ENCODE measurements at places on chromosomes 2 and 18. TPM values are rescaled to one million over a fixed set of nuclear protein-coding genes. Genes with fewer than 3 reads are reported as not detected.

Gene TTC27
- total RNA-seq = 13.1 TPM

Gene ZNF516
- total RNA-seq = 12.0 TPM

Gene FER1L5
- total RNA-seq = not detected

Gene CHAC2
- total RNA-seq = 3.9 TPM

Gene TBR1
- total RNA-seq = not detected

Gene SNTG2
- not detected for total RNA-seq

Gene SAG
- total RNA-seq = not detected

Gene PLEK
- total RNA-seq = 0.16 TPM

Gene TPO
- 0.32 TPM for total RNA-seq

Gene EGR4
- not detected for total RNA-seq

Gene HOXD1
- 8.1 TPM for total RNA-seq

Gene AQP12A
- not detected for total RNA-seq

Gene GPR45
- total RNA-seq = not detected

Gene PROKR1
- not detected for total RNA-seq

Gene TET3
- 2.6 TPM for total RNA-seq

Gene RAX
- not detected for total RNA-seq

Gene FAM237A
- total RNA-seq = not detected

Gene SCYGR4
- not detected for total RNA-seq

Gene IL1R1
- 5.3 TPM for total RNA-seq

Gene SLC35F6
- 15.7 TPM for total RNA-seq

Gene KIAA2012
- not detected for total RNA-seq

Gene ABCA12
- under 0.01 TPM for total RNA-seq

Gene CYP27C1
- total RNA-seq = not detected

Gene LHCGR
- total RNA-seq = not detected

Gene STRADB
- total RNA-seq = 21.1 TPM

Gene HOXD13
- not detected for total RNA-seq

Gene QPCT
- 7.1 TPM for total RNA-seq

Gene RNU2-63P
- total RNA-seq = 14.6 TPM

Gene GPR155
- 2.8 TPM for total RNA-seq

Gene USP37
- 15.1 TPM for total RNA-seq

Gene CHRND
- total RNA-seq = not detected

Gene CCDC102B
- total RNA-seq = 13.8 TPM

Gene COL3A1
- 22.5 TPM for total RNA-seq

Gene PARD6G
- 25.0 TPM for total RNA-seq
